ENCODE measurements at places on chromosomes 16 and 17.

DNA sequence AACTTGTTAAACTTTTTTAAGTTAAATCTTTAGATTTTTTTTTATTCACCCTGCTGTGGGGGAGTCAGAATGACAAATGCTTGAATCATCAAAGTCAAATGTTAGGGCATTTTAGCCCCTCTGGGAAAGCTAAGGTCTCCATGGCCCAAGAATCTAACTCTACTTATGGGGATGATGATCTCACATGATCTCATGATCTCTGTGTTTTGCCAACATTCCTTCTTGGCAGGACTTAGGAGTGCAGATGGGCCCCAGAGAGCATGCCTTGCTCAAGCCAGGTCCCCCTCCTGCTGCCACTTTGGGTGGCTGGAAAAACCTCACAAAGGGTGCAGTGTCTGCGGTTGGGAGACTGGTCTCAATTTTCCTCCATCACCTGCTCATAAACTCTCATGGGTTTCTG is 108.6 kb downstream of the PRKCB start:
- DNase-seq: no peak

- DNase-seq: peak; percentile 90
These were observed at the start of the genes HEXD and OGFOD3 for GRCh38 chr17:82418001-82418986. Gene HEXD, plus strand, starts transcription at chr17:82418347. Its CDS starts 1,453 bp downstream, at chr17:82419800. Gene OGFOD3, minus strand, starts transcription at chr17:82418586. Its CDS starts 101 bp downstream, at chr17:82418485.

DNA sequence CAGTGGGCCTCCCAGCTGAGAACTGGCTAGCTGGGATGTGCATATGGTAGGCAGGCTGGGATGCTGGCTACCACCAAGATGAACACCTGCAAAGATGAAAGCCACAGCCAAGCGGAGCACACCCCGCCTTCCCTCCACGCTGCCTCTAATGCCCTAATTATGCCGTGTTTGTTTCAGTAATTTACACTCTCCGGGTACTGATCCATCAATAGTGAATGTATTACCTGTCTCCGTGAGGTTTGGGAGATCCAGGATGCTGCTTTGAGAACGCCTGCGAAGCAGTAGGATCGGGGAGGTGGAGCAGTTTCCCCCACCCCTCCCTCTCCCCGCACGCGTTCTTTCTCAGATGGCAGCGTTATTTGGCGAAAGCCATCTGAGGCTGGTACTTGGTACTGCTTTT is 28.9 kb upstream of the GSE1 start:
- no peak for DNase-seq

DNA sequence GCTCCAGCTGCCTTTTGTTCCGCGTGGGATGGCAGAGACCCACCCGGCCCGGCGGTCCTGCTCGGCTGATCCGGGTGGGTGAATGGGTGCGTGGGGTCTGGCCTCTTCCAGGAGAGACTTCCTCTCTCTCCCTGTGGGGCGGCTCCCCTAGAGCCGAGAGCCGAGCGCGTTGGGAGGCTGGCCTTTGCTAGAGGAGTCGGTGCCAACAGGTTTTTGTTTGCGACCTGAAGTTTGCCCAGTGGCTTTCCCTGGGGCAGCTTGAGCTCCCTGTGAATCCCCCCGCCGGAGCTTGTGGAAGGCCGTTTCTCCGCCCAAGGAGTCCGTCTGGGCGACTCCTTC is 970 bp downstream of the EPN2 start:
- peak; percentile 58 for DNase-seq

- no peak for DNase-seq
These were observed 14.4 kb upstream of the APPBP2 start for GRCh38 chr17:60540460-60540859.

GRCh38 chr17:4520060-4520893 is 21.6 kb downstream of the SPNS2 start:
- DNase-seq: no peak

GRCh38 chr16:57720142-57720575 is 15.4 kb upstream of the KATNB1 start:
- peak; percentile 73 for DNase-seq

DNA sequence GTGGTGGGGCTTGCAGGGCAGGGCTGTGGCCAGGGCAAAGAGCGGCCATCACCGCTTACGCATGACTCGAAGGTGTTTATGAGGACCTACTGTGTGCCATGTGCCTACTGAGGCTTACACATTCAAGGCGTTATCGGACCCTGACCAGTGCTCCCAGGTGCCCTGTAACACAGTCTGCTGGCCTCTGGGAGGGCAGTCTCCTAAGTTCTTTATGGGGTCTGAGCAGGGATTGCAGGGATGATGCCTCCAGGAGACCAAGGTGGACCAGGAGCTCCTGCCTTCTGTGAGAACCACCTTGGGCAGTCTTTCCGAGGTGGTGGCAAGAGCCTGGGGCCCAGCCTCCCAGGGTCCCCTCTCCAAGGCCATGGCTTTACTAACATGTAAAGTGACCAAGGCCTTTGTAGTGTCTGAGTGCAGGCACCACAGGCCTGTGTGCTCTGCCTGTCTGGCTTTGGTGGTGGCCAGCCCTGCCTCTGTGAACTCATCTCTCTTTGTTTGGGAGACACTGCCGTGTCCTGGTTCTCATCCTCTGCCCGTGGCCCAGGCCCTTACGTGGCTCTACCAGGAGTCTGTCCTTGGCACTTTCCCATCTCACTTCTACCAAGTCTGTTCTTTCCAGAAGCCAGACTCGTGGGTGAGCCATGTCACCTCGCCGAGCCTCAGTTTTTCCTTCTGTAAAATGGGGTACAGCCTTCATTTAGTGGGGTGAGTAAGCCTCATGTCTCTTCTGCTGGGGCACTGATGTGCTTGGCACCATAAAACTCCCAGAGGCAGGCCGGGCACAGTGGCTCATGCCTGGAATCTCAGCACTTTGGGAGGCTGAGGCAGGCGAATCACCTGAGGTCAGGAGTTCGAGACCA is 3.4 kb upstream of the SYNGR2 start:
- no peak for DNase-seq

DNA sequence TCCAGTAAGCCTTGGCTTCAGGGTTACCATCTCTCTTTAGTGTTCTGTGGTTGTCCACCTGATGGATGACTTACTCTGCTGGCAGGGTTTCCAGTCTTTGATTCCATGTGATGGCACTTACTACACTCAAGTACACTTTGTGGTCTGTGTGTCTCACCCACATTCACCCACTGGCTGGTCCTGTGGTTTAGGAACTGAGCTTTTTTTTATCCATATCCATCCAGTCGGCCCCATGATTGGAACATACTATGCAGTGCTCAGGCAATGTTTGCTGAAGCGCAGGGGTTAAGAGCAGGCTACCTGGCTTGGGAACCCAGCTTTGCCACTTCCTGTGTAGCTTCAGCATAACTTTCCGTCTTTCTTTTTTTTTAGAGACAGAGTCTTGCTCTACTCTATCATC is 2.8 kb upstream of the FUS start:
- peak; percentile 61 for DNase-seq

DNA sequence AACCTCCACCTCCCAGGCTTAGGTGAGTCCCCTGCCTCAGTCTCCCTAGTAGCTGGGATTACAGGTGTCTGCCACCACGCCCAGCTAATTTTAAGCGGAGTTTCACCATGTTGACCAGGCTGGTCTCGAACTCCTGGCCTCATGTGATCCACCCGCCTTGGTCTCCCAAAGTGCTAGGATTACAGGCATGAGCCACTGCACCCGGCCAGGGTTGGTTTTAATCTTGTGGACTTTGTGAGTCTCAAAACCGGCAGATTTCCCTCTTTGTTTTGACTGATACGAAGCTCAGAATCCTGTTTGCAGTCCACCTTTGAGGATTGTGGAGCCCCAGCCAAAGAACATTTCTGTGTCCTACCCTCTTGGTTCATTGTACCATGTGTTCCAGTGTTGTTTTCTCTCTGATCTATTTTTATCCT is 16.4 kb upstream of the CPSF4L start:
- no peak for DNase-seq

GRCh38 chr17:18074566-18075272 is 13.0 kb upstream of the DRG2 start:
- no peak for DNase-seq

DNA sequence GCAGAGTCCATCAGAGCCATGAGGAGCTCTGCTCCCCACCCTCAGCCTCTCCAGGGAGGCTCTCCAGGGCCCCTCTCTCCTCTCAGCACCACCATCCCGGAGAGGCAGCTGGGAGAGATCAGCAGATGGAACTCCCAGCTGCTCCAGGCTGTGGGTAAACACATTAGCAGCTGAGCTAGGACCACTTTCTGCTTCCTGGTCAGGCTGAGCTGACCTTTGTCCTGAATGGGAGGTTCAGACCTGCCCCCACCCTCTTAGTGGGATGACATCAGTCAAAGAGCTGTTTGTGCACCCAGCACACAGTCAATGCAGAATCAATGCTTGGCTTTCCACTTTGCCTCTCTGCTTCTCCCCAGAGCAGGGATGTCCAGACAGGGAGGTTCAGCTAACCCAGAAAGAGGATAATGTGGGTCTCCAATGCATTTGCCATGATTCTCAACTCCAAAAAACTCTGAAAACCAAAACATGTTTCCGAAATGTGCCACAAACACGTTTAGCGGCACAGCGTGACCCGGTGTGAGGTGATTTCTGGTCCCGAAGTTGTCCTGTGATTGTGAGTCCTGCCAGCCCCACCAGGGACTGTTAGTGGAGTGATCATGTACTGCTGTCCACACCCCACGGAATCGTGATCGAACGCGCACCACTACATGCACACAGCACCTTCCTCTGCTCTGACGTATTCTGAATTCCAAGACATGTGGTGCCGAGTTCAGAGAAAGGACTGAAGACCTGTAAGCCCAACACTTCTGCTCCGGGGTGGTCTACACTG is 6.7 kb downstream of the GPR142 start:
- DNase-seq: no peak

DNA sequence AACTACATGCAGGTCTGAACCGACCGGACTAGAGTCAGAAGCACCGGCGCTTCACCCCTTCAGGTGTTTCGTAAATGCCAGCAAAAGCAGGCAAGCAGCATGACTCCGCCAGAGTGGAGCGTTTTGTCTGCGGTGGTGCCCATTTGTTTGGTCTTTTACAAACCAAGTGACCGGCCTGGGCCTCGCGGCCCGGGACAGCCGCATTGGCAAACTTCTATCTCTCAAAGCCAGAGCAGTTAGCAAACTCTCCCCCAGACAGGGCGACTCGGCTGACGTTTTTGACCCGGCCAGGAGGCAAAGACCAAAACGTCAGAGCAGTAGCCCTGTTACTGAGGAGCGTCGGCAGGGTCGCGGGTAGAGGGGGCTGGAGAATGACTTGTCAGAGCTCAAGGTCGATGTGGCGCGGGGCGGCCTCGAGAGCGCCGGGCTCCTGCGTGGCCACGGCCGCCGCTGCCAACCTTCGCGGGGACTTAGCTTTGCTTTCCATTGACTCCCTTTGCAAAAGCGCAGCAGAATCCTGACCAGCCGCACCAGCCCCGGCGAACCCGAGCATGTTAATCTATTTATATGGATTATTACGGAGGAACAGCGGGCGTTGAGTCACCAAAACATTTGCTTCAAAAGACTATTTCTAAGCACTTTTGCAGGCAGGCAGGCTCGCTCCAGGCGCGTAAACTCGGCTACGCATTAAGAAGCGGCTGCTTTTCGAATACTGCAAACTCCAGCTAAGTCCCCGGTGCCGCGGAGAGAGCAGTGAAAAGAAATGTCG is 763 bp upstream of the SOX9 start:
- peak; percentile 91 for DNase-seq

DNA sequence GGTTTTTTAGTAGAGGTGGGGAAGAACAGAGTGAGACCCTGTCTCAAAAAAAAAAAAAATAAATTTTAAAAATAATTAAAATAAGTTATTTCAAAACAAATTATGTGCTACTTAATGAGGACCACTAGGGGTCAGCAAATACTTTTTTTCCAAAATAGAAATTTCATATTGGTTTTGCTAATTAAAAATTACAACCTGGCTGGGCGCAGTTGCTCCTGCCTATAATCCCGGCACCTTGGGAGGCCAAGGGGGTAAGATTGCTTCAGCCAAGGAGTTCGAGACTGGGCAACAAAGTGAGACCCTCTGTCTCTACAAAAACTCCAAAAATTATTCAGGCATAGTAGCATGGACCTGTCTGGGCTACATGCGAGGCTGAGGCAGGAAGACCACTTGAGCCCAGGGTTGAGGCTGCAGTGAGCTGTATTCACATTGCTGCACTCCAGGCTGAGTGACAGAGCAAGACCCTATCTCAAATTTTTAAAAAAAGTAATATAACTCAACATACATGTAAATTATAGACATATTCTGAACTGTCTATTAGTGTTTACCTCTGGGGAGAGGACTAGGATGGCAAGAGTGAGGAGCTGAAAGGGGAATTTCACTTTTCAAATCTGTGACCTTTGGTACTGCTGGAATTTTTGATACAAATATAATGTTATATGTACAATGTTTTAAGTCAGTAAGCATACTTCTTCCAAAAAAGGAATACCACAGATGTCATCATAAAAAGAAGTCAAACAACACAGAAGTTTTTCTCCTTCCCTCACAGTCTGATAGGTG is 8.1 kb downstream of the MEIOB start:
- DNase-seq: peak; percentile 51

GRCh38 chr17:45992904-45993303 is 6.1 kb upstream of the STH start:
- DNase-seq: no peak

GRCh38 chr17:16215002-16215272 is 397 bp downstream of the NCOR1 start:
- peak; percentile 65 for DNase-seq

DNA sequence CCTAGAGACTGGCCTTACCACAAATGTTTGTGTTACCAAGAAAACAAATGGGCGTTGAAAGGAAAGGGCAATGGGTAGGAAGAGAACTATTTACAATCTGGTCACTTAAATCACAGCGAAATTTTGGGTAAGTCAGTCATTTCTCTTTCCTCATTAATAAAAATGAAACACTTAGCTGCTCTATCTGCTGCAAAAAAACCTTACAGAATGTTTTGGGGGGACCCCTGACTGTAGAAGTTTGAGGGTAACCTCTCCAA is 742 bp upstream of the NUTF2 start:
- peak; percentile 25 for DNase-seq

DNA sequence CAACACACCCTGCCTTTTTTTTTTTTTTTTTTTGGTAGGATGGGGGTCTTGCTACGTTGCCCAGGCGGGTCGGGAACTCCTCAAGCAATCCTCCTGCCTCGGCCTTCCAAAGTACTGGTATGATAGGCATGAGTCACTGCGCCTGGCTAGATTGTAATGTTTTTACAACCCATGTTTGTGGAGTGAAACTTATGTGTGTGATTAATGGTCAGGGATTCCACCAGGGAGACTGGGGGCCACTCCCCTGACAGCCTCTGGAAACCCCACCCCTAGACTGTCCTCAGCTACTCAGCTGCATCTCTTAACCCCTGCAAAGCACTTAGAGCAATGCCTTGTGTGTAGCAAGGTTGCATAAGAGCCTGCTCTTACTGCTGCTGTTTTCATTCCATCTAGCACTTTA is 220.5 kb downstream of the PARN start:
- DNase-seq: peak; percentile 87

- DNase-seq: peak; percentile 79
These were observed 60.1 kb upstream of the MED9 start for GRCh38 chr17:17416400-17417360.
